ENCODE measurements at places on chromosomes 2 and 18.

DNA sequence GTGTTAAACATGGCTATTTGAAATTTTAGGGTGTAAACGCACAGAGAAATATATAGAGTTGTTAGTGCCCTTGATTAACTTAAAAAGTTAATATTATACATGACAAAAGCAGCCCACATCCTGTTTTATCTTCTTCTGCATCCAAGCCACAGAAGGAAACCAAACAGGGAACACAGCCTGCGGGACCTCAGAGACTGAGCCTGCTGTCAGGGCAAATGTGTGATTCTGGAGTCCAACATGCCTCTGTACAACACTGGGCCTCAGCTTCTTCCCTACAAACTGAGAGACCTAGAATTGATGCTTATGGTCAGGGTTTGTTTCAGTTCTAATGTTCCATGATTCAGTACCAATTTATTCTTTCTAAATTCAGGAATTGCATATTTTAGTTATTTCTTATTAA is 404.7 kb downstream of the FBXO15 start:
- no peak for DNase-seq

DNA sequence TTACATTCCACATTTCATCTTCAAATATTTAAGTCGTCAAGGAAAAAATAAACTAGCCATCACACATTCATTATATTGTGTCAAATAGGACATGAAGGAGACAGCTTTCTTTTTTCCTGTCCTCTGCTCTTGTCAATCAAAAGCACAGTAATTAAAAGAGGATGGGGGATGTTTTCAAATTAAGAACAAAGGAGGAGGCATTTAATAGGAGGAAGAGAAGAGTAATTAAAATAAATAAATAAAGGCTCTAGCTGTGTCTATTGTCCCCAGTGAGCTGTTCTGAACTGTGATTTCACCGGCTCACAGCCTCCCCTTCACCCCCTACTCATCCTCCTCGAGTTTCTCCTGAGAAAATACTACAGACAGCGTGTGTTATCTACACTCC is 1377.1 kb upstream of the PIK3C3 start:
- DNase-seq: no peak

GRCh38 chr2:27736890-27737204 is 34.7 kb upstream of the MRPL33 start:
- DNase-seq: no peak

DNA sequence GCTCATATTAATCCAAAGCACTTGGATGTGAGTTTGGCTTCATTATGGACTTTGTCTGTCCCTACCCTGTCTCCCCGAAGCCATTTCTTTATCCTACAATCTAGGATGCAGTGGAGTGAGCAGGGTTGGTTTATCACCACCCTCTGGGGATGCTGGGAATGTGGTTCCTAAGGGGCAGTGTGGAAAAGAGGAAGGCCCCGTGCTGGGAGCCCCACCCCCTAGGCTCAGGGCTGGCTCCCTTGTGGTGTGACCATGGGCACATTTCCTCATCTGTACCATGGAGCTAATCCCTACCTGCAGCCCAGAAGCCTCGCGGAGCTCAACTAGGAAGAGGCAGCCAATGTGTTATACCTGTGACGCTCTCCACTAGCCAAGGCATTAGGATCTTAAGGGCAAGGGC is 92.5 kb downstream of the TGOLN2 start:
- no peak for DNase-seq

GRCh38 chr2:184119989-184120800 is 478.1 kb upstream of the ZNF804A start:
- DNase-seq: no peak

DNA sequence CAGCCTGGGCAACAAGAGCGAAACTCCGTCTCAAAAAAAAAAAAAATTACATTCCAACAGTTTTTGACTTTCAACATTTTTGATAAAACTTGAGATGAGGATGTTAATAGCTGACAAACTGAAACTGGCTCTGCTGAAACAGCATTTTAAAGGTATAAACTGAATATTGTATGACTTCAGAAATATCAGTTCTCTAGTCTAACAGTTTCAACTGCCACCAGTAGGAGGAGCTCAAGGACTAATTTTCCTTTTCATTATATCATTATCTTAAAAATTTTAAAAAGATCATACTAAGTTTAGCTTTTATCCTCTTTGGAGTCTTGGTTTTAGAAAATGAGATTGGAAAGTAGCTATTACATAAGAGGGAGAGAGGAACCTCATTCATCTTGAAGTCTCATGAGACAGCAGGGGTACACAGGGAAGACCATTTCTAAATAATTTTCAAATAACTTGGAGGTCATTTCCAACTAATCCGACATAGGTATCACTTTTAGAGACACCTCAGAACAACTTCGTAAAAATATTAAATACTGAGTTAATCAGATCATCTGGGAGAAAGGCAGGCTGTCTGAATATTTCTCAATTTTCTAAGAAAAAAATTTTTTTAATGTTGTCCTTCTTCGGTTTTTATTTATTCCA is 37.6 kb upstream of the MCM6 start:
- no peak for DNase-seq

GRCh38 chr2:71064110-71064611 is 4.3 kb upstream of the NAGK start:
- no peak for DNase-seq

DNA sequence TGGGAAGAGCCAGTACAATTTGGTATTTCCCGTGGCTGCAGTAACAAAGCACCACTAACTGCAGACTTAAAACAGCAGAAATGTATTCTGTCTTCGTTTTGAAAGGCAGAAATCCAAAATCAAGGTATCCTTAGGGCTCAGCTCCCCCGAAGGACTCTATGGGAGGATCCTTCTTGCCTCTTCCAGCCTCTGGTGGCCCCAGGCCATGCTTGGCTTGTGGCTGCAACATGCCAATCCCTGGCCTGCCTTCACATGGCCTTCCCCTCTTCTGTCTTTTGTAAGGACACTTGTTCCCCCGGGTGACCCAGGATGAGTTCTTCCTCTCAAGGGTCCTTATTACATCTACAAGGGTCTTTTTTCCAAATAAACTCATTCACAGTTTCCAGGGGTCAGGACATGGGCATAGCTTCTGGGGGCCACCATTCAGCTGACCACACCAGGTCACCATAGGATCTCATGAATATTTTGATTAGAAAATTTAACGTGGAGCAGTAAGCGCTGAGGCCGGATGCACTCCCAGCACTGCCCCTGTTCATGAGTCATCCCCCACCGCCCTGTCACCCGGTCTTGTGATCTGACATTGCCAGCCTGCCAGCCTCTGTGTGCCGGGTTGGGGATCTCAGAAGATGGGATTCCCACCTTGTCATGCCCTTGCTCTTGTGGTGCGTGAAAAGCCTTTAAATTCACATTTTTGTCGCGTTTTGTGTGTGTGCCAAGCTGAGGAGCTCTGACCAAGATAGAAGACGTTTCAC is 61.2 kb upstream of the B3GNT7 start:
- no peak for DNase-seq

DNA sequence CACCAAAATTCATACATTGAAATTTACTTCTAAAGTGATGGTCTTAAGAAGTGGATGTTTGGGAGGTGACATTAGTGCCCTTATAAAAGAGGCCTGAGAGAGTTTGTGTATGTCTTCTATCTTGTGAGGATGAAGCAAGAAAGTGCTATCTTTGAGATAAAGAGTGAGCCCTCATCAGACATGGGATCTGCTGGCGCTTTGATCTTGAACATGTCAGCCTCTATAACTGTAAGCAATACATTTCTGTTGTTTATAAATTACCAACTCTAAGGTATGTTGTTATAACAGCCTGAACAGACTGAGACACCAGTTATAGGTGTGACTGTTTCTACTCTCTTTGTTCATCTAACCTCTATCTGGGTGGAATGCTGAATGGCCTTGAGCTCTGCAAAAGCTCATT is 54.5 kb upstream of the SETBP1 start:
- DNase-seq: no peak

DNA sequence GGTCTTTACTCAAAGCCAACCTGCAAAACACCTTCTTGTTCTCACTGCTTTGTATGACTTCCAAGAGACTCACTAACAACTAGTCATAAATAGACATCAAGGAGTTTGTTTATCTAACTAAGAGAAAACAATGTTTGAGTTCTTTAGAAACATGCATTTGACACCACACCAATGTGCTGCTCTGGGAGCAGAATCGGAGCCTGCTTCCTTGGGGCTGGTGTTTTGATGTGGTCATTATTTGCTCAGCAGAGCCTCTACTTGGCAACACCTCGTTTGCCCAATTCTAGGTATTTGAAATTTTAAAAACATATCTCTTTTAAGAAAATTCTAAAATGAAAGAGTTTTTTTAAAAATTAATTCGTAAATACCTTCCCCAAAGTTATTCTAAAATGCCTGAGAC is 167.5 kb downstream of the BCL2 start:
- no peak for DNase-seq
